ENCODE measurements at places on chromosomes 1 and 21.

DNA sequence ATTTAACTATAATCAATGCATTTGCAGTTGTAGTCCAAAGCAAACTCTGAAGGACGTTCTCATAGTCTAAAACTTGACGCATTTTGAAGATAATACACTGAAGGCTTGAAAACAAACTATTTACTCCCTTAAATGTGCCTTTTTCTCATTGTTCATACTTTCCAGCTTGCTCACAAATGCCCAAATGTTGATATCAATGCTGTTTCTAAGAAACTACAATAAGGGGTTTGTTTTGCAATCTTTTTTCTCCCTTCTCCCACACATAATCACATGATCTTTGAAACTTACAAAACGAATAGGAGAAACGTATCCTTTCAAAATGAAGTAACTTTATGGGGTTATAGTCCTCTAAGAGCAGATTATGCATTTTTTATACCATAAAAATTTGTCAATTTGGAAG lies 508.7 kb downstream of the DPYD start:
- DNase-seq: no peak

GRCh38 chr1:240621249-240621648 lies 9.3 kb upstream of the GREM2 start:
- DNase-seq: no peak

- DNase-seq: peak; percentile 35
Measured at GRCh38 chr1:41739061-41739955, 179.4 kb downstream of the HIVEP3 start.

DNA sequence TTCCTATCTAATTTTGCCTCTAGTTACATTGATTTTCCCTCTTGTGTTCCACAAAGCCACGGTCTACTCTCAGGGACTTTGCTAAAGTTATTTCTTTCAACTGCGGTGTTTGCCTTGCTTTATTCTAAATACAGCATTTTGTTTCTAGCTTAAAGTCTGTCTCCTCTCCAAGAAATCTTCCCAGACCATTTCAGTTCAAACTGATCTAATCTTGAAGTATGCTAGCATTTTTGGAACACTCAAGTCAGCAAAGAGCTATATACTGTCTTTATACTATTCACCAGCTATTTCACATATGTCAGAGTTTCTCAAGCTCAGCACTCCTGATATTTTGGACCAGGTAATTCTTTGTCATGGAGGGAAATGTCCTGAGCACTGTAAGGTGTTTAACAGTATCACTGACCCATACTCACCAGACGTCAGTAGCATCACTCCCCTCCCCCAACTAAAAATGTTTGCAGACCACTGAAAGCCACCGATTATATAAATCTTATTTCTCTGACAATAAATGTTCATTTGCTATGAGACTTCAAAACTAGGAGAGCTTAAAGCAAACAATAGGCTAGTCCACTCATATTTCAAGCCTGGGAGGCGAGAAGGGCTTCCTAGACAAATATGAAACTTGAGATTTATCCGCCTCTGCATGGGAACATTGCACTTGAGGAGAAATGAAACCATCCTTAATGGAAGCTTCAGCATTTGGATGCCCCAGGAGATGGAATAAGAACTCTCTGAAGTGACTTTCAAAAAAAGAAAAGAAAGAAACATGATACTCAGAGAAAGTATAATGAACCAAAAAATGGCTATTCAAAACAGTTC lies 81.1 kb downstream of the KIAA0319L start:
- no peak for DNase-seq

GRCh38 chr1:20265250-20265649 lies 25.4 kb upstream of the VWA5B1 start:
- no peak for DNase-seq

- DNase-seq: no peak
Measured at GRCh38 chr1:15420853-15421465, 11.3 kb downstream of the EFHD2 start.

GRCh38 chr1:74523873-74524480 lies 11.6 kb upstream of the LRRC53 start:
- no peak for DNase-seq

All from left renal cortex interstitium (tissue), 4 donors.